ENCODE measurements at places on chromosomes 11 and 22.
A peak's percentile ranks its signal among the peaks of the same experiment; 100 is the strongest.

- no peak overlapping the region for H3K4me3 ChIP-seq
- no peaks in the 10 kb centered on the region for H3K27me3 ChIP-seq
- no peaks in the 10 kb centered on the region for H3K36me3 ChIP-seq
- no peaks in the 10 kb centered on the region for H3K4me1 ChIP-seq
These were observed 32.2 kb upstream of the CARS1 start for GRCh38 chr11:3089236-3090061.

GRCh38 chr22:45397806-45398205 lies 15.6 kb downstream of the SMC1B start:
- H3K4me1 ChIP-seq, result no peaks in the 10 kb centered on the region
- DNase-seq, result no peak
- no peak overlapping the region for H3K27ac ChIP-seq
- H3K4me3 ChIP-seq, result no peak overlapping the region
- H3K36me3 ChIP-seq, result no peaks in the 10 kb centered on the region

DNA sequence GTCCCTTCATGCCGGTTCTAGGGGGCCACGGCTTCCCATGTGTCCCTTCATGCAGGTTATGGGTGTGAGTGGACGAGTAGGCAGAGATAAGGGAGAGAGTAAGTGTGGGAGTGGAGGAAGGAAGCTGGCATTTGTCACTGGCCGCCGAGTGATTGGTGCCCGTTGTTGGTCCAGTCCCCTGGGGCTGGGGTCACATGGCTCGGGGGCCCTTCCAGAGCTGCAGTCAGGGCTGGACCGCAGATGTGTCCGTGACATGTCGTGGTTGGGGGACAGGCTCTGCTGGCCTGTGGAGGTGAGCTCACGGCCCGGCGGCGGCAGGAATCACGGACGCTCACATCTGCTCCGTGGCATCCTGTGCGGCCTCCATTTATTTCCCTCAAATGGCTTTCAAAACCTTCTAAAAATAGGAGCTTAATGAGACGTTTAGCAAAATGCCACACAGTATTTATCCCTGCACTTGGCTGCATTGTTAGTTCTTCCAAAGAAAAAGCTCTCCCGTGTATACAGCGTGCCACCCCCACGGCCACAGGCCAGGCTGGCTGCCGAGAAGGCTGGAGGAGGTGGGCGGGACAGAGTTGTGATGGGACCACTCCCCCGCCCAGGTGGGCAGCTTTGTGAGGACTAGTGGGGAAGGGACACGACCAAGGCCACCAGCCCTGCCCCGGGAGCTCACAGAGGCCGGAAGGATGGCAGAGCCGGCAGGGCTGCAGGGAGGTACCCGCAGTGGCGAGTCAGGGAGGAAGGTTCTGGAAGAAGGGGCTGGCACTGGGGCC lies 386.7 kb downstream of the TBC1D22A start:
- no peak for DNase-seq
- H3K4me3 ChIP-seq, result no peak overlapping the region
- peaks cover 2% of the 10 kb centered on the region for H3K4me1 ChIP-seq

DNA sequence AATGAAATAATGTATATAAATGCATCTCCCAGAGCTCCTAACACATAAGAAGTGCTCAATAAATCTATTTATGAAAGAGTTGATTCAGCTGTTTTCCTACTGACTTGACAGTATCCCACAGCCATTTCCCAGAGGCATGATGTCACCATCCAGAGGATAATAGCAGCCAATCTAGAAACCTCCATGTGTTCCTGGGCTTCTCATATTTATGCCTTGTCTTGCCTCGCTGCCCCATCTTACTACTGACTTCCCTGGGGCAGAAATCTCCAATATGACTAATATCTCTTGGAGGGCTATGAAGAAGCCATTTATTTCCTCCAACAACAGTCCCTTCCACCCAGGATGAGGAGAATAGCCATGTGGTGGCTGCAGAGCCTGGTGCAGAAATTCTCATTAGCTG lies 115.4 kb upstream of the NAV2 start:
- no peak overlapping the region for H3K27ac ChIP-seq
- peak; percentile 28 for DNase-seq
- H3K27me3 ChIP-seq, result no peaks in the 10 kb centered on the region
- H3K4me3 ChIP-seq, result no peak overlapping the region

- H3K36me3 ChIP-seq, result peaks cover 10% of the 10 kb centered on the region
- no peaks in the 10 kb centered on the region for H3K27me3 ChIP-seq
- DNase-seq, result peak; percentile 97
- no peak overlapping the region for H3K4me3 ChIP-seq
- H3K27ac ChIP-seq, result no peak overlapping the region
These were observed 1.9 kb upstream of the PEX26 start for GRCh38 chr22:18075720-18076497.
